Left lung (tissue), 14 donors: ENCODE measurements at places on chromosomes 4 and X. TPM values are rescaled to one million over a fixed set of nuclear protein-coding genes. Genes with fewer than 3 reads are reported as not detected.

CSN1S1 gene
- not detected for total RNA-seq

FRYL gene
- 72.7 TPM for total RNA-seq

GAGE12E gene
- total RNA-seq: not detected

XAGE1A gene
- total RNA-seq: not detected
